Stimulated activated CD8-positive, alpha-beta memory T cell treated with anti-CD3 and anti-CD28 coated beads, Interleukin-12 subunit alpha, Interleukin-12 subunit beta, amount 100 ng/mL, for 1 hour (primary cell): ENCODE measurements at places on chromosomes 4 and X.

DNA sequence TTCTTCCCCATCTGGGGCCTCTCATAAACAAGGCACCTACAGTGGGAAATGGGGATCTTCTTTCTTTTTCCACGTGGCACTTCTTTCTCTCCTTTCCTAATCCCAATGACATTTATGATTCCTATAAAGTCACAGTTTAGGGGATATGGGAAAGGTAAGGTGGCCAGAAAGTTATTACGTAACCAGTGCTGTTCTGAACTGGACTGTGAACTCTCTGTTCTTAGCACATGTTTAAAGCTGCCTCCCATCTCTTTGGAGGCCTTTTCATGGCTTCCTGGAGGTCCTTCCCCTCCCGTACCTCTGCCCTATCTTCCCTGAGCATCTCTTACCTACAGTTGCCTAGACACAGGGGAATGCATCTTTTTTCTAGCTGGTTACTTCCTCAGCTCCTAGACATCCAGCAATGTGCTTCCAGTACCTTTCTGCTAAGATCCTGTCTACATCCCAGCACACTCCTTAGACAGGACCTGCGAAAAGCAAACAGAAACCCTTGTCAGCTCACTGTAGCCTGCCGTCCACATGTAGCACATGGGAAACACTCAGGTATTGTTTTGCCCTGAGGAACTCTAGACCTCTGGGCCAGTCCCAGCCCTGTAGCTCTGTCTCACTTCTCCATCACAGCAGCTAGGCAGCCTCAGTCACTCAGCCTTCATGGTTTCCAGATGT lies 195.4 kb downstream of the NWD2 start:
- no peak for DNase-seq

GRCh38 chrX:77505227-77505626 lies 58.0 kb downstream of the FGF16 start:
- no peak for DNase-seq

DNA sequence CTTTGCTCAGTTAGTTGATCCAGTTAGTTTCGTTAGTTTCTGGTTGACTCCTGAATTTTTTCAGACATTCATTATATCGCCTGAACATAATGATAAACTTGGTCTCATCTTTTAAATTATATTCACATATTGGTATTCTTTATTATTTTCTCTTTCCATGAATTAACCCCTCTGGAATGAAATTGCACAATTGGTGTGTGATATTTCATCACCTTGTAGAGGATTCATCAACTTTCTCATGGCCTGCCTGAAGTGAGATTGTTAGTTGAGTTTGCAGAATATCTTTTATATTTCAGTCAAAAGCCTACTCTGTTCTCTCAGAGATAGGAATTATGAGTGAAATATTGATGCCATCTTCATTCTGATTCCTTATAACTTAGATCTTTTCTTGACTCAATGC lies 1160.6 kb upstream of the AGA start:
- DNase-seq: no peak

DNA sequence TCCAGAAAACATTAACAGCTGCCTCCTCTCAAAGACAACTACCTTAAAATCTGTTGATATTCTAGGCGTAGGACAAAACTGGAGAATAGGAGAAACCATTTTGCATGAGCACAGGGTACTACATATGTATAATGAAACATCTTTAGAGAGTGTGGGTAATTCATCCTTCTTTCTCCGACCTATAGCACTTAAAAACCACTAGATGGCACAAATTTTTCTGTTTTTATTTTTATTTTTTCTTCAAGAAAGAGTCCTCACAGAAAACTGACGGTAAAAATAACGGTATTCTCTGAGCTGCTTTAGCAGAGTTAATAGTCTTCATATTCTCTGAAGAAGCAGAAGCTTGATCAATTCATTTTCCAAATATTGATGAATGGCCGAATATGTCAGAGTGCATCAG lies 14.6 kb downstream of the SMIM31 start:
- DNase-seq: no peak

GRCh38 chrX:136725441-136726104 lies 55.2 kb downstream of the ARHGEF6 start:
- no peak for DNase-seq

GRCh38 chrX:153499341-153499740 lies 4.6 kb downstream of the BGN start:
- no peak for DNase-seq

DNA sequence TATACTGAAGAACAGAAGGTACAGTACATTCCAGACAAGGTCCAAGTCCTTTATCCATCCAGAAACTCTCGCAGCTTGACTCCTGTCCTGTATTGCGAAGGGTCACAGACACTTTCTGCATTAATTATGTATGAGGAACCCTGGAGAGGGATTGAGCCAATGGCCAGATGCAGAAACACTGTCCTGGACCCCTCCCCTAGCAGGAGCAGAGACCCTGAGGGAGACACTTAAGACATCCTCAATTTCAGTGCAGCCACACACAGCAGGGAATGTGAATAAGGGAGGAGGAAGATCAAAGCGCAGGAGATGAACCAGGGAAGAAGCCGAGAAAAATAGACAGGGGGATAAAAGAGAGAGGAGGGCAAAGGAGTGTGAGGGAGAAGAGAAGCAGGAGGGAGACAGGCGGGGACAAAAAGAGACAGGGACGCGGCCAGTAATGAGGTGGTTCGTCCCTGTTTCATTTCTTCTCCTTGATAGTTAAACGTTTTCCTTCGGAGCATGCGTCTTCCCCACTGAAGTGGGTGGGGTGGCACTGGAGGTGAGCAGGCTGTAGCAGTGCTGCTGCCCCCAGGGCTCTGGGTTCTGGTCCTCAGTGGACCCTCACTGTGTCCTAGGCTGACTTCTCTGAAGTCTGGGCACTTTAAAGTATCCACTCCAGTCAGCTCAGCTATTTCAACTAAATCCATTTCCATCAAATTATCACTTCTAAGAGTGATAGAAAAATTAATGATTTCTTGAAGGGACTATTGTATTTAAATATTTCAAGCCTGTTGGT lies 356.4 kb upstream of the NOCT start:
- no peak for DNase-seq

- DNase-seq: no peak
These were observed 902.1 kb downstream of the TRAM1L1 start for GRCh38 chr4:116183241-116183640.

DNA sequence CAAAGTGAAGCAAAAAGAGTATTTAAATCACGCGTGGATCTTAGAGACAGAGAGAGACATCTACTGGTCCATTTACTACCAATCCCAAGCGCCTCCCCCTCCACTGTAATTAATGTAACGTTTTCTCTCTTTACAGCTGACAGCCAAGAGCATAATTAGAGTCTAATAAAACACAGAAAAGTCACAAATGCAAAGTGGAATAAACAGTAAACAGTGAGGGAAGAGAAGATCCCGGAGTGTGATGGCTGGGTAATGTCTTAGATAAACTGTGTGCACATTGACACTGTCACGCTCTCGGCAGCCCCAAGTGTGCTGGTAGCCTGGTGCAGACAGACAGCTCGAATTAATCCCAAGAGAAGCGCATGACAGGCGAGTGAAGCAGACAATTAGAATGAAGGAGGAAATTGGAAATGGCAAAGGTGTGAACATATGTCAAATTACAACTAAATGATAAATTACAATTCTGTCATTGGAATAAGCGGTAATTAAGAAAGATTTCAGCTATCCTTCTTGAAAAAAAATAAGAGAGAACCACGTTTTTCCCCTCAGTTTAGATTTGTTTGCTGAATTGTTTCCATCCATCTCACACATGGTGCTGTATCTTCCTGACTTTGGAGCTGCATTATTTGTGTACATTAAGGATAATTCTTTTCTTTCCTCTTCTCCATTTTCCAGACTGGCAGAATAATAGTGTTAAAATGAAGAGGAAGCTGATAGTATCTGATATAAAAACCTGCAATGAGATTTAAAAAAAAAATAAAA lies 100.1 kb downstream of the CXXC4 start:
- no peak for DNase-seq

- no peak for DNase-seq
These were observed 5.9 kb downstream of the TIMP1 start for GRCh38 chrX:47587906-47588735.

DNA sequence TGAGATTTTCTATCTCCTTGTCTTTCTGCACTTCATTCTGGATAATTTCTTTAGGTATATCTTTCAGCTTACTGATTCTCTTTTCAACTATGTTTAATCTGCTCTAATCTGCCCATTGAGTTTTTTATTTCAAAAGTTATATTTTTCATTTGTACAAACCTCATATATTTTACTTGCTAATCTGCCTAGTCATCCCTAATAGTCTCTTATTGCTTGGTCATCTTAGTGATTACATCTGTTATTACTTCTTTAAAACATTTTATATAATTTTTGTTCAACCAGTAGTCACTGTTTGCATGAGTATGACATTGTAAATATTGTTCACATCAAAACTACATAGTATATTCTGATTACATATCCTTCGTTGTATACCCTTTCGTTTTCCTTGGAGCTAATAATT lies 32.4 kb downstream of the KANTR start:
- no peak for DNase-seq

GRCh38 chr4:9703391-9703790 lies 78.0 kb upstream of the DRD5 start:
- peak; percentile 18 for DNase-seq

- DNase-seq: no peak
These were observed 94.8 kb downstream of the KDR start for GRCh38 chr4:55030589-55030988.

DNA sequence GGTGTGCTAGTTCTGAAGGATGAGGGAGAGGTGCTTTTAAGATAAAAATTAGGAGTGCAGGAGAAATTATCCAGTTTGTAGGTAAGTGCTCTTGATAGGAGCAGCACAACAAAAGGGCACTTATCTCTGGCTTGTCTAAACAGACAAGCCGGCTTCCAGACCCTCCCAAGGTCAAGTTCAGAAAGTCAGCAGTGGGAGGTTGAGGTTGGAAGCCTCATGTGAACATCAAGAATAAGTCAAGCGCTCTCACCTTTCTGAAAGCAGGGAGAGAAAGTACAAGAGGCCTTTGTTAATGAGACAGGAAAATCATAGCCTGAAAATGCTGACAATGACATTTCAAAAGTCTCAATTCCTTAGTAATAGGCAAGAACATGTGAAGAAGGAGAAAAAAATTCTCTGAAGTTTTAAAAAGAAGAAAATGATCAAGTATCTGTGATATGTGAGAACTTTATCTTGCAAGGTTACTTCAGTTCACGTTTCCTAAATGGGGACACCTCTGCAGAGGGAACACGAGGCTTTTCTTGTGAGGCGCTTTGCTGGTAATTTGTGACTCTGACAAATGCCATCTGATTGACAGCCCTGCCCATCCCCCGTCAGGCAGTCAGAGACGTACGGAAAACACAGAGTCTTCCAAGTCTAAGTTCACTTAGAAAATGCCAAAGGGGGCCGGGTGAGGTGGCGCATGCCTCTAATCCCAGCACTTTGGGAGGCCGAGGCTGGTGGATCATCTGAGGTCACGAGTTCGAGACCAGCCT lies 62.2 kb downstream of the TIGD2 start:
- DNase-seq: no peak

DNA sequence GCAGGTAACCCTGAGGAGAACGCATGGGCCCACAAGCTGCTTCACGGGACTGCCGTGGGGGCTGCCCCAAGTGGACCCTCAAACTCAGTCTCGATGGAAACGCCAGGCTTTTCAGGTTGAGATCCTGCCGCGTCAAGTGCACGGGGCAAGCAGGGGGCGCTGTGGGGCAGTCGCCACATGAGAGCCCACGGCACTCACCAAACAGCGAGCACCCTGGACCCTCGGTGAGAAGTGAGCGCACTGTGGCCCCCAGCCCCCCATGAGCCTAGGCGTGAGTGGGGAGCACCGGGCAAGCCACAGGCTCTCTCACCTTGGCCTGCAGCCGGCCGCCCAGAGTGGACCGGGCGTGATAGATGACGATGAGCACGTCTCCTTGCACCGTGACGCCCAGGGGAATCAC lies 50.9 kb upstream of the CPLX1 start:
- DNase-seq: no peak

DNA sequence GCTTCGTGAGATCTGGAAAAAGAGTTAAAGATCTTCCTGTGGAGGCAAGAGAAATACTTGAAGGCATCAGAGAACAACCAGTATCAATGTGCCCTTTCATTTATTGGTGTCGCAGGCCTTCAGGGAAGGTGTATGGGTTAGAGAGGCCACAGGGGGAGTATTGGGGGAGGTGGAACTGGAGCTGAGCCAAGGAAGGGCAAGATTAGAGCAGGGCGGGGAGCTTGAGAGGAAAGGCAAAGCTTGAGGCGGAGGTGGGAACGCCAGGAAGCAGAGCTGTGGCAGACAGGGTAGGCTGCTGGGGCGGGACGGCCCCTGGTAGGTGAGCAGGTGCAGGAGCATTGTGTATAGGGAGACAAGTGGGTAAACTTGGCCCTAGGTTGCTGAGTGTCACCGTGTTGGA lies 329.9 kb downstream of the ARHGAP10 start:
- no peak for DNase-seq

- DNase-seq: no peak
These were observed 11.7 kb downstream of the JCHAIN start for GRCh38 chr4:70654605-70655011.

DNA sequence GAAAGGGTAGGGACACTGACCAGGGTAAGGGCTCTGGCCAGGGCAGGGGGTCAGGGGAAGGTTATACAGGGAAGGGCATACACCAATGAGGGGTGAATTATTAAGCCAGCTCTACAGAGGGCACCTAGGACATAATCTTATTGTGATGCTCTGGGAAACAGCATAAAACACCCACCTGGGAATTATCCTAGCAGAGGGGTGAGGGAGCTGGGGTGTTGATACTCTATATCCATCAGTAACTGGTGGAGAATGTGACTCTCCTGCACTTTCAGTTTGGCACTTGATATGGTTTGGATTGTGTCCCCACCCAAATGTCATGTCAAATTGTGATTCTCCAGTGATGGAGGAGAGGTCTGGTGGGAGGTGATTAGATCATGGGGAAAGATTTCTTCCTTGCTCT lies 291.2 kb downstream of the ASMT start:
- DNase-seq: no peak

DNA sequence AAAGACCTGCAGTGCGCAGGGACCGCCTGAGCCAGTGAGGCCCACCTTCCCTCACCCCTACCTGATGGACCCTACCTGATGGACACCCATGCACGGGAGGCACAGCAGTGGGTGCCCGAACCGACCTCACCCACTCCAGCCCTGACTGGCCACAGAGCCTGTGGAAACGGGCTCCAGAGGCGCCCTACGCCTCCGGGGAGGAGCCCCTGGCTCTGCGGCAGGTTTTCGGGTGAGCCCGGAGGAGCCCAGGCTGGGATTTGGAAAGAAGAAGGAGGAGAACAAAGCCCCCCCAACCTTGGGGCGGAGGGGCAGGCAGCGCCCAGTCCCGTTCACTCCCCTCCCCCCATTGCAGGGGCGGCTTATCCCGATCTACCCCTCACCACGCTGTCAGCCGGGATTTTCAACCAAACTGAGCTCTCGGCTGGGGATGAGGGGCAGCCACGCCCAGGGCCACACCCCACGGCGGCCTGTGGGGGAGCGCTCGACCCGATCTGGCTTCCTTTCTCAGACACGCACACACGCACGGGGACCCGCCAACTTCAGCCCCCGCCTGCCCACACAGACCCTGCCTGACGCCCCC lies 675 bp downstream of the L1CAM start:
- no peak for DNase-seq

- no peak for DNase-seq
These were observed 26.7 kb upstream of the TMPRSS11D start for GRCh38 chr4:67910585-67910905.

- DNase-seq: no peak
These were observed 30.3 kb upstream of the ADH1C start for GRCh38 chr4:99382745-99383360.
